ENCODE measurements at places on chromosomes 11 and 22.
A peak's percentile ranks its signal among the peaks of the same experiment; 100 is the strongest.

GRCh38 chr11:99568808-99569207, 548.1 kb downstream of the CNTN5 start:
- DNase-seq: no peak

DNA sequence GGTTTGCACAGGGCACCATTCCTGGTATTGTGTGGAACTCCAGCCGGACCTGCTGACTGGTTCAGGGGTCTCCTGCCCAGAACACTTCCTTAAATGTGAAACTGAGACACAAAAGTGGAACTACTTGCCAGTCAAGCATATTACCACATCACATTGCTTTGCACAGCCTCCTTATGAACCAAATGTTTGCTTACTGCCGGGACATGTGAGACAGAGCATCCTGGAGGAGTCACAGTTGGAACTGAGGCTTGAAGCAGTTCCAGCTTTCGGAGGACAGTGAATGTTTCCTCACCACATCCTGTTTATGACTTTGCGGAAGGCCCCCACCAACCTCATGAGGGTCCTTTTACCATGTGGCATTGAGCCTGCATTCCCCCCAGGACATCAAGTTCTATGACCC, 105.8 kb upstream of the ARHGAP42 start:
- peak; percentile 13 for DNase-seq

DNA sequence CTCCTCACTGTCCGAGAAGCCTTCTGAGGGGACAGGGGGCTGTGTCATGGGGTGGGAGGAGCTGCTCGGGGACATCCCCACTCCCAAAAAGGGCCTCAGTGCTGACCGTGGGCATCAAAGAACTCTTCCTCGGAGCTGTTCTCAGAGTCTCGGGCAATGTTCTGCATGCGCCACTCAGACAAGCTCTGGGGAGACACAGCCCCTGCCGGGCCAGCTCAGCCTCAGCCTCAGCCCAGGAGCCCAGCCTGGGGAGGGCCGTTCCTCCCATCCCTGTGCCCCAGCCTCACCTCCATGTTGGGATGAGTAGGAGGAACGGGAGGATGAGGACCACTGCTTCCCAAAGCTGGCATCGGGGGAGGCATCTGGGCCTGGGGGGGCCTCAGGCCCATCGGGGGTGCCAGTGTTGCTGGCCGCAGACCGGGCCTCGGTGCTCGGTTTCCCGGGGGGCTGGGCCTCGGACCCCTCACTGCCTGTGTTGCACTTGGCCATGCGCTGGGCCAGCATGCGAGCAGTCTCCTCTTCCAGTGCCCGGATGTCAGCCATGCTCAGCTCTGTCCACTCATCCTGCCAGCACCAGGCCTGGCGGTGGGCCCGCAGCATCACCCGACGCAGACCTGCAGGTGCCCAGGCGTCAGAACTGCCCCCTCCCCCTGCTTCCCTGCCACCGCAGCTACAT, 5.2 kb downstream of the PITPNM1 start:
- no peak for DNase-seq

- peak; percentile 84 for DNase-seq
Observed at GRCh38 chr11:28146123-28146751, 38.0 kb downstream of the METTL15 start.

- DNase-seq: no peak
Observed at GRCh38 chr22:26320447-26320846, 108.6 kb upstream of the ASPHD2 start.

DNA sequence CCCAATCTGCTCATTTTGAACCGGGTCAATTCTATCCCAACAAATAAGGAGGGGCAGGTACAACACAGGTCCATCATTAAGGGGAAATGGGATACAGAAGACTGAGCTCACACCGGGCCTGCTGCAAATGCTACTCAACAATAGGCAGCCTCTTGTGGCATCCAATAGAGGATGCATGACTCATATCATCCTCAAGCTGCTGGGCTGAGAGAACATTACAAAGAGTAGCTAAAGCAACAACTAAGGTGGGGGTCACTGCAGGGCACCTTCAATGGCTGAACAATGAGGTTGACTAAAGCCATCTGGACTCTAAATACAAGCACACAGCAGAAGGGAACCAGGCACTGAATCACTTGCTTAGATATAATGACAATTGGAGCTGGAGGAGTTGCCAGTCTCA, 130.1 kb upstream of the SYN3 start:
- no peak for DNase-seq

GRCh38 chr11:77187111-77187750, 59.2 kb downstream of the MYO7A start:
- DNase-seq: no peak

GRCh38 chr11:57903441-57904123, 120.1 kb upstream of the OR9Q1 start:
- DNase-seq: no peak

DNA sequence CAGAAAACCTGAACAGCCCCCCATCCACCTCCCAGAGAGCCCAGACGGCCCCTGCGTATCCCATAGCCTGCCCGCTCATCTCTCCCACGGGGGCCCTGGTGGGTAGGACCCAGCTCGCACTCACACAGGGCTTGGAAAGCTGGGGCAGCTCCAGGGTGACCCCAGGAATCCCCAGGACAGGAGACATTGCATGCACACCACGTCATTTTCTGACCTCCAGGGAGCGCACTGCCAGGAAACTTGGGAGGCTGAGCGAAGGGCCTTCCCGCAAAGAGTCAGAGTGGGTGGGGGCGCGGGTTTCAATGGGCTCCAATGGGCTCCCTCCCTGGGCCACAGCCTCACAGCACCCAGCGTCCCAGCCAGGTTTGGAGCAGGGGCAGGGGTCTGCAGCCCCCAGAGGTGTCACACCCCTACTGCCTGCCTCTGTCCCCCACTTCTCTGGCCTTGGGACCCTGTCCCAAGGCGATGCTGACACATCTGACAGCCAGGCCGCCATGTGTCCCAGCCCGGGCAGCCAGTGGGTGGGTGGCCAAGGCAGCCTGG, 8.2 kb upstream of the SYT8 start:
- peak; percentile 77 for DNase-seq

DNA sequence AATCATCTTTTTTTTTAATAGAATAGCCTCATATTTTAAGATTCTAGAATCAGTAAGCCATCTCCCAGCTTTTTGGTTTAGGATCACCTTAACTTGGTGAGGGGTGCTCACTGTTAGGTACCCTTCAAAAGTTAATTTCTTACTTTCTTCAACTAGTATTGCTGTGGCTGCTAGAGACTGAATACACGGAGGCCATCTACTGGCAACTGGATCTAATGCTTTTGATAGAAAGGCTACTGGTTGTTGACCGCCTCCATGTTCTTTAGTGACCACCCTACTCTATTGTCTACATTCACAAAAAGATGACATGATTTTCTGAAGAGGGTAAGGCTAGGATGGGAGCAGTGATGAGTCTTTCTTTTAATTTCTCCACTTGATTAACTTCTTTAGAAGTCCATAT, 16.7 kb upstream of the ALDH3B2 start:
- DNase-seq: no peak

- no peak for DNase-seq
Observed at GRCh38 chr11:116660011-116660410, 112.8 kb downstream of the BUD13 start.

- DNase-seq: no peak
Observed at GRCh38 chr11:2366276-2366675, 10.8 kb upstream of the CD81 start.

GRCh38 chr11:75100314-75100713, 3.6 kb upstream of the OR2AT4 start:
- peak; percentile 17 for DNase-seq

- DNase-seq: no peak
Observed at GRCh38 chr22:47288680-47289079, 526.2 kb downstream of the TBC1D22A start.

GRCh38 chr11:117428186-117428855, 100.7 kb downstream of the CEP164 start:
- DNase-seq: no peak

GRCh38 chr11:130801333-130802122, 114.8 kb downstream of the SNX19 start:
- DNase-seq: peak; percentile 50

- DNase-seq: peak; percentile 46
Observed at GRCh38 chr11:94840209-94840608, 72.1 kb downstream of the AMOTL1 start.

DNA sequence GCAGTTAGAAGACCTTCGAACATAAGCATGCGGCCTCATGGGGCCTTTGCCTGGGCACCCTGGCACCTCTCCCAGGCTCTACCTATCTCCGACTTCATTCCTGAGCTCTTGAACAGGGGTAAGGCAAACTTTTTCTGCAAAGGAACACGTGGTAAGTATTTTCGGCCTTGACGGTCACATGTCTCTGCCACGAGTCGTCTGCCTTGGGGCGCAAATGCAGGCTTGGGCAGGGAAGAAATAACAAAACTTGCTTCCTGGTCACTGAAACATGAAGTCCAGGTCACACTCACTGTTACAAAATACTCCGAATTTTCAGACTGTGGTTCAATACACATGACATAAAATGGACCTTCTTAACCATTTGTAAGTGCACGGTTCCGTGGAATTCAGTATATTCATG, 3.4 kb upstream of the ASCL2 start:
- DNase-seq: no peak

DNA sequence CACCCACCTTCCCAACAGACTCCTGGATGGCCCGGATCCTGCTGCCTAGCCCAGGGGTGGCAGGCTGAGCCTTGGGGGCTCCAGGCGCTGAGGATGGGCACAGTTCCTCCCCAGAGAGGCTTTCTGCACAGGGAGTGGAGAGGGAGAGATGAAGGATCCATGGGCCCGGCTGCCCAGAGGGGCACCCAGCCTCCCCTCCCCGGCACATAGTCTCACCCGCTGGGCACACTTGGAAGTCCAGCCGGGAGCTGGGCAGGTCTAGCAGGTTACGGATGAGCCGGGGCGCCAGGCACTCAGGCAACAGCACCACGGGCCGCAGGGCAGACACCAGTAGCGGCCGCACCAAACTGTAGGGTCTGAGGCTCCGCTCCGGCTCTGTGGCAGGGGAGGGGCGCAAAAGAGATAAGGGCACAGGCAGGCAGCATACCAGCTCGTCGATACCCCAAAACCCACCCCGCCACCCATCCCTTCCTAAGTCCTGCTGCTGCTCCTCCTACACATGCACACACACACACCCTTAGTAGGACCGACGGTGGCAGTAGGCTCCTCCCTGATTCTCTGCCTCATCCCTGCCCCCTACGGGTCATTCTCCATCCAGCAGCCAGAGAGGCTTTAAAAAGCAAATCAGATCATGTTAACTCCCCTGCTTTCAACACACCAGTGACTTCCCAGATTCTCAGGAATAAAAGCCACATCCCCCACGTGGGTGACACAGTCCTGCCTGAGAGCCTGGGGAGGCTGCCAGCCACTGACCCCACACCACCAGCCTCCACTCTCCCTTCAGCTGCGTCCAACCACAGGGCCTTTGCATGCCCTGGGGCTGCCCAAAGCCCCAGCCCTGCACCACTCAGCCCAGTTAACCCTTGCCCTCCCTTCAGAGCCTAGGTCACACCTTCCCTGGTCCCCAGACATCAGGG, 6.5 kb upstream of the MFNG start:
- DNase-seq: peak; percentile 52

DNA sequence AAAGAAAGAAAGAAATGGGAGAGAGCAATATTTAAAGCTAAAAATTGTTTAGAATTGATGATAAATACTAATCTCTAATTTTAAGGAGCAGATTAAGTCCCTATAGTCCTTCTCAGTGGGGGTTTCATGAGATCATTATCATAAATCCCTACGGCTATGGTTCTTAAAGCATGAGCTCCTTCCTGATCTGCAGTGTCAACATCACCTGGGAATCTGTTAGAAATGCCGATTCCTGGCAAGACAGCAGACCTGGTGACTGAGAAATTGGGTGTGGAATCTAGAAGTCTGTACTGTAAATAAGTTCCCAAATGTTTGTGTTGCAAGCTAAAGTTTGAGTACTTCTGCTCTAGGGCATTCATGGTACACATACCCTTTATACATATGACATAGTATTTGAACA, 12.6 kb downstream of the HIKESHI start:
- DNase-seq: no peak

DNA sequence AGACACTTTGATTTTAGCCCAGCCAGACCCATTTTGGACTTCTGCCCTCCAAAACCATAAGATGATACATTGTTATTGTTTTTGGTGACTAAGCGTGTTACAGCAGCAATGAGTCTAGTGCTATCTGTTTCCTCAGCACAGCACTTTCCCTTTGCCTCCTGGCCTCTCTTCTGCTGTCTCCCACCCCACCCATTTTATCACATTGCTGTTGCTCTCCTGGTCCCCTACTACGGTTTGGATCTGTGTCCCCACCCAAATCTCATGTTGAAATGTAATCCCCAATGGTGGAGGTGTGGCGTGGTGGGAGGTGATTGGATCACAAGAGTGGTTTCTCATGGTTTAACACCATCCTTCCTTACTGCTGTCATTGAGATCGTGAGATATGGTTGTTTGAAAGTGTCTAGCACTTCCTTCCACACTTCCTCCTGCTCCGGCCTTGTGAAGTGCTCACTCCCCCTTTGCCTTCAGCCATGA, 59.8 kb upstream of the CD82 start:
- peak; percentile 74 for DNase-seq

GRCh38 chr11:102577182-102577581, 46.6 kb upstream of the MMP7 start:
- DNase-seq: no peak

GRCh38 chr22:37126882-37127281, 17.4 kb upstream of the TMPRSS6 start:
- DNase-seq: no peak

- DNase-seq: no peak
Observed at GRCh38 chr11:116148056-116148455, 624.7 kb downstream of the BUD13 start.

GRCh38 chr11:126154691-126155090, 56.8 kb downstream of the RPUSD4 start:
- no peak for DNase-seq

DNA sequence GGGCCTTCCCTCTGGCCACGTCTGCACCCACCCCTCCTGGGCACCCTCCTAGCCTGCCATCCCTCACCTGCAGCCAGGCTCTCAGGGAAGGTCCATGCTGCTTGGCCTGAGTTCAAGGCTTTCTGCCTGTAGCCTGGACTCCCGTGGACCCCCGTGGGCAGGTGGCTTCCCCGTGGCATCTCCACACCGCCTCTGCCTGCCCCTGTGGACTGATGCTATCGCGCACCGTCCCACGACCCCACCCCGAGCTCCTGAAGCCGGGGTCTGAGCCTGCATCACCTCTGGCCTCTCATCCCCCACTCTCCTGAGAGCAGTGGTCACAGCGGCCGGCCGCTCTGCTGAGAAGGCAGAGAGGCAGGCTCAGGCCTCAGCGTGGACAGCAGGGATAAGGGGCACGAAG, 4.5 kb downstream of the IFITM5 start:
- no peak for DNase-seq

DNA sequence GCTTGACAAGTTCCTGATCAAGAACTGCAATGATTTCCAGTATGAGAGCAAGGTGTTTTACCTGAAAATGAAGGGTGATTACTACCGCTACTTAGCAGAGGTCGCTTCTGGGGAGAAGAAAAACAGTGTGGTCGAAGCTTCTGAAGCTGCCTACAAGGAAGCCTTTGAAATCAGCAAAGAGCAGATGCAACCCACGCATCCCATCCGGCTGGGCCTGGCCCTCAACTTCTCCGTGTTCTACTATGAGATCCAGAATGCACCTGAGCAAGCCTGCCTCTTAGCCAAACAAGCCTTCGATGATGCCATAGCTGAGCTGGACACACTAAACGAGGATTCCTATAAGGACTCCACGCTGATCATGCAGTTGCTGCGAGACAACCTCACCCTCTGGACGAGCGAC, 12.0 kb downstream of the YWHAH start:
- DNase-seq: no peak

GRCh38 chr11:121191818-121192217, 90.8 kb downstream of the TECTA start:
- DNase-seq: no peak
